Activated CD8-positive, alpha-beta memory T cell treated with anti-CD3 and anti-CD28 coated beads, Interleukin-2, amount 50 U/mL, for 48 hours (primary cell): ENCODE measurements at places on chromosomes 7 and 10.
A peak's percentile ranks its signal among the peaks of the same experiment; 100 is the strongest.

GRCh38 chr10:787933-788651 lies 98.6 kb upstream of the DIP2C start:
- peak; percentile 43 for DNase-seq

GRCh38 chr10:44921061-44921460 lies 9.9 kb downstream of the TMEM72 start:
- no peak for DNase-seq

DNA sequence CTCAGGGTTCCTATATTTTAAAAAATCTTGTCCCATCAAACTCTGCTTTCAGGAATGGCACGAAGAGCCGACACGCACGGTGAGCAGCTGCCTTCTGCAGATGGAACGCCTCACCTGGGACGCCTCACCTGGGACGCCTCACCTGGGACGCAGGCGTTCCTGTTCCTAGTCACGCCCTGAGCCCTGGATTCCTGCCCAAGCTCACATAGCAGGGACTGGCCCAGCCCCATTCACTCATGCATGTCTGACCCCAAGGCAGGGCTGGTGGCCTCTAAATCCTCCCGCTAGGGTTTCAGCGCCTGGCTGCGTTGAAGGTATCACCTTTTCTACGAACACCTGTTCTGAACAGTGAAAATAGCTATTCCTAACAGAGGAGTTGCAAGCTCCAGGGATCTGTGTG lies 49.8 kb downstream of the CARD11 start:
- no peak for DNase-seq

- DNase-seq = no peak
These were observed 7.9 kb downstream of the ENTPD7 start for GRCh38 chr10:99667108-99667751.

DNA sequence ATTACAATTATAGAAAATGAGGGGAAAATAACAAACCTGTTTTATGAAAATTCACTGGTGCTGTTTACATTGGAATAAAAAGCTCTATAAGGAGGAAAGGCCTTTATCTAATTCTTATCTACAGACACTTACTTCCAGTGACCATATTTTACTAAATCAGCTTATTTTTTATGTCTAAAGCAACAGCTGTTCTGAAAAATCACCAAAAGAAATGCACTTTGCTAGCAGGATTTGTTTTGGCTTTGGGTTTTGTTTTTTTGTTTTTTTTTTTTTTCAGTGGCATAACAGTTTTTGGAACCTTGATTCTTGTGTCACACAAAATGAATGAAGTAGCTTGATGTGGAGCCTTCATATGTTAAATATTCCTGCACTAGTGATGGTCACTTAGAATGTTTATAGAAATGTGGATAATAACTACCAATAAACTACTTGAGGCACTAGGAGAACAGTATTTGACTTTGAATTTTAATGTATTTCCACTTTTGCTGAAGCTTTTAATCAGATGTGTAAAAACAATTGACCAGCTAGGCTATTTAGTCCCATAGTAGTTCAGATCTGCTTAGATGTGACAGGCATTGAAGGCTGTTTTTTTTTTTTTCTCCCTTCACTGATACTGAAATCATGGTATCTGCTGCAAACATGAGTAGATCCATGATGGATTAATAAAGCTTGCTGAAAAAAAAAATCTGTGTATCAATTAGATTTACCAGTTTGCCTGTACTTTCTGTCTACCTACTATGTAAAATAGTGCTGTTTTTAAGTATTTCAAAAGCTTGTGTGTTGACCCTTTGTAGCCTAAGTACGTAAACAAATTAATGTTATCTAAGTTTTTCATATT lies 2.8 kb downstream of the ARL4A start:
- no peak for DNase-seq

- DNase-seq = no peak
These were observed 96.1 kb downstream of the PDGFA start for GRCh38 chr7:423312-424260.

- no peak for DNase-seq
These were observed 64.2 kb downstream of the HDAC9 start for GRCh38 chr7:18559756-18560155.

GRCh38 chr10:60139290-60139689 lies 232.9 kb upstream of the CCDC6 start:
- no peak for DNase-seq

DNA sequence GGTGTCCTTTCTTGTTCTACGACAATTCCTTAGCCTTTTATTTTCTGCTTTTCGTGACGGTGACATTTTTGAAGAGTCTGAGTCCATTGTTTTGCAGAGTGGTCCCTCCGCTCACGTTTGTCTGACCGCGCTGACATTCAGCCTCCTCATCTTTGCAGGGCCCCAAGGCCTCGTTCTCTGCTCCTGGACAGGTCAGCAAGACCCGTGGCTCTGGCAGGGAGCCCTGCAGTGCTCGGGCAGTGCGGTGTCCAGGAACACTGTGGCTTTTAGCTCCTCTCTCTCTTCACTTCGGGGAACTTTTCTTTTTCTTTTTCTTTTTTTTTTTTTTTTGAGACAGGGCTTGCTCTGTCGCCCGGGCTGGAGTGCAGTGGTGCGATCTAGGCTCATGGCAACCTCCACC lies 142.5 kb downstream of the DNAJB6 start:
- DNase-seq = peak; percentile 30

DNA sequence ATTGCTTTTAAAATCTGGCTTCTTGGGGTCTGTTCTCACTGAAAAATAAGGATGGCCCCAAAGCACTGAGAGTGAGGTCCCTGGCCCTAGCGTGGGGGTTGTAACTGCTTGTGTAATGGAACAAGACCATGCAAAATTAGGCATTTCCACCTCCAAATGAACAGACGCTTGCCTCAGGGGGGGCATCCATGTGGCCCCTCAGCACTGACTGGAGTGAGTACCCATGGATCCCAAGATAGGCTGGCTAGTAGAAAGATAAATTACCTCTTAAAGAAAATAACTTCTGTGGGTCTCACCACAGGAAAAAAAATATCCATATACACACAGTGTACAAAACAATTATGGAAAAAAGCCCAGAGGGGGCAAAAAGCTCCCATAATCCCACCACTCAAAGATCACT lies 15.2 kb upstream of the CPA1 start:
- DNase-seq = no peak

GRCh38 chr10:30594077-30594476 lies 35.5 kb downstream of the LYZL2 start:
- DNase-seq = no peak

DNA sequence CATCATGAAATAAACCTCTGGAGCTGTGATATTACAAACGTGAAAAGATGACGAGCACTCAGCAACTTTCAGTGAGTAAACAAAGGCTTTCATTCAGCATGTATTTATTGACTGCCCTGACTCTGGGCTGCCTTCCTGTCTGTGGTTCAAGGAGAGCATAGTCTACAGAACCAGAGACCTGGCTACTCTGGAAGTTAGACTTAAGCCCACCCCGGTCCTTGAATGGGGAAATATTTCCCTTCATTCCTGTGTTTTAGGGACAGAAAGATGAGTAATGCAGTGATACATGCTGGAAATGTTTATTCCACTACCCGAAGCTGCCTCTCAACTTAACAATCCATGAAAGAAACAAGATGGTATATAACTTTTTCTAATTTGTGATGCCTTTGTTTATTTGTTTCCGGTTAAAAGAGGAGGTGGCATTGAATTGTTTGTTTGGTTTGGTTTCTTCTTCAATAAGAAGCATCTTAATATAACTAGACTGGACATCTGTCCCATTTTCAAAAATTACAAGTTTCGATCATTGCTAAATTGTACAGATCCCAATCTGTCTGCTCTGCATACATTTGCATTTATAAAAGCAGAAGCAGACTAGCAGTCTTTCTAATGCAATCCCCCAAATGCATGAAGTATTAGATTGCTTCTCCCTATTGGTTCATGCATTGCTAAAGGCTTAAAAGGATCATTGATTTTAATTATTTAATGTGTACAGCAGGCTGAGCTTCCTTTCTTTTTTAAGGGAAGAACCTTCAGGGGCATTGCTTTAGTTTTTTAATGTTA lies 57.7 kb downstream of the TRUB1 start:
- no peak for DNase-seq

GRCh38 chr7:147858421-147858820 lies 732.1 kb upstream of the C7orf33 start:
- DNase-seq = no peak

DNA sequence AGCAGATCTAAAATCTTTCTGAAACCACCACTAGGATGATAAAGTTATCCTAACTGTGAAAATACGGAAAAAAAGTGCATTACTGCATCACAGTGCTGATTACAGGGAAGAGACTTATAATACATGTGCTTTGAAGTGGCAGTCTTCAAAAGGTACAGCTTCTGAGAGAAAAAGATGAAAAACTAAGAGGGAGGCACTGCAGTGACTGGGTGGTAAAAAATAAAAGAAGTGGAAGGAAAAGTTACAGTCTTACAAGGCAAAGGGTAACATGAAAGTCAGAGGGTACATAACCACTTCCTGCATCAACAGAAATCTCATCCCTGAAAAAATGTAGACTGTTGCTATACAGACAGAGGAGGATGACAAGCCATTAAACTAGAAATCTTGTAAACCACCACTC lies 465.3 kb downstream of the ACTR3B start:
- no peak for DNase-seq

DNA sequence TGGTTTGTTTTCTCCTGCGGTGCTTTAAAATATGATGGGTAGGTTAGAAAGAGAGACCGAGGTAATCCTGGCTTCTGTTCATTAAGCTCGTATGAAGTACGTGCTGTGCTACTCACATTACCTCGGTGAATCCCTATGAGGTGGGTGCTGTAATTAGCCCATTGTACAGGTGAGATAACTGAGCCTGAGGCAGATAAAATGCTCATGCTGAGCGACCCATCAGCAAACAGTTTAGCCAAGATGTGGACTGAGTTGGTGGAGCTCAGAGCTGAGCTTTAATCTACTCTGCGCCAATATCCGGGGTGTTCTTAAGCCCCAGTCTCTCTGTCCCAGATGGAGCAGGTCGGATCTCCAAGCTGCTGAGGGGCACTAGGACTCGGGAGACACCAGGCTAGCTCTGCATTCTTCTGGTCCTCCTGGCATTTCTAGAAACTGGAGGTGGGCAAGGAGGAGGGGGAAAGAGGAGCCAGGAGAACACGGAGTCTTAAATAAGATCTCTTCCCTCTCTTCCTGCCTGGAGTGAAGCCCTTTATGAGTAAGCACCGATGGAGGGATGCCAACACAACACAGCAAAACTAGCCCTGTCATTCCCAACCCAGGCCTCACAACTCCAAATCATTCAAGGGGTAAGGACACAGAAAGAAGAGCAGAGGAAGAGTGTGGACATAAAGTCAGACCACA lies 458.5 kb downstream of the KCNMA1 start:
- no peak for DNase-seq

DNA sequence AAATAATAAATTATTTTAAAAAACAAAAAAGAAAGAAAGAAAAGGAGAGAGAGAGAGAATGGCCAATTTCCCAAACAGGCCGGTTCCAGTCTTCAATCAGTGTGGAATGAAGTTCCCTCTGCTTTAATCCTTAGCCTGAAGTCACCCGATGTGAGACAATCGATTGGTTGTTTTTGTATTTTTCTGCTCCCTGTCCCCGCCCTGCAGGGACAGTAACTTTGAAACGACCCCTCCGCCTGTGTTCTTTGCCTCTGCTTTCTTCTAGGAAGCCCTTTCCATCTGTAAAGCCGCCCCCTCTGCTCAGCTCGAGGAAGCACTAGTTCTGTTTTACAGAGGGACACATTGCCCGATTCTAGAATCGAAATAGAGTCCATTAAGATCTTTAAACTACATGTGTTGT lies 33.4 kb downstream of the FOXL3 start:
- no peak for DNase-seq

DNA sequence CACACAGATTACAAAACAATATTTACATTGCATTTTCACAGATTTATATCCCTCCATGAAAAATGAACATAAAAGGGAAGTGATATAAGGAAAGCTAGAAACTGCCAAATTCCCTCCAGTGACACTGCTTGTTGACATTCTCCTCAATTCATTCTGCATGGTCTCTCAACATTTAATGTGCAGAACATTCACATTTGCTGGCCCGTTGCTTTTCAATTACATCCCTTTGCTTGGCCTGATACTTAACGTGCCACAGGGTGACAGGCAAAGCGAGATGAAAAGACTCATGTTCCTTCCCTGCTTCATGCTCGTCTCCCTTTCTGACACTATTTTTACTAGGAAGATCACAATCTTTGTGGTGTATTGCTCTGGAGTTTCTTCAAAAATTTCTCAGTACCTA lies 1019.7 kb upstream of the LRRN3 start:
- DNase-seq = no peak

GRCh38 chr7:22730921-22731654 lies 4.1 kb downstream of the IL6 start:
- DNase-seq = no peak

DNA sequence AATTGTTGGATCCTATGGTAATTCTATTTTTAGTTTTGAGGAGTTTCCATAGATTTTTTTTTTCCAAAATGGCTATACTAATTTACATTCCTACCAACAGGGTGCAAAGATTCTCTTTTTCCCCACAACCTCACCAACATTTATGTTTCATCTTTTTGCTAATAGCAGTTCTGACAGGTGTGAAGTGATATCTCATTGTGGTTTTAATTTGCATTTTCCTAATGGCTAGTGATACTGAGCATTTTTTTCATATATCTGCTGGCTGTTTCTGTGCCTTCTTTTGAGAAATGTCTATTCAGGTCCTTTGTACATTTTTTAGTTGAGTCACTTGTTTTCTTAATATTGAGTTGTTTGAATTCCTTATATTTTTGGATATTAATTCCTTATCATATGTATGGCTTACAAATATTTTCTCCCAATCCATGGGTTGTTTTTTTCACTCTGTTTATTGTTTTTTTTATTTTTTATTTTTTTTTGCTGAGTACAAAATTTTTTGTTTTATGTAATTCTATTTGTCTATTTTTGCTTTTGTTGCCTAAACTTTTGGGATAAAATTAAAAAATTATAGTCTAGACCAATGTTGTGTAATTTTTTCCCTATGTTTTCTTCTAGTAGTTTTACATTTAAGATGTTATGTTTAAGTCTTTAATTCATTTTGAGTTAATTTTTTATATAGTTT lies 205.9 kb upstream of the ADCY1 start:
- DNase-seq = no peak

DNA sequence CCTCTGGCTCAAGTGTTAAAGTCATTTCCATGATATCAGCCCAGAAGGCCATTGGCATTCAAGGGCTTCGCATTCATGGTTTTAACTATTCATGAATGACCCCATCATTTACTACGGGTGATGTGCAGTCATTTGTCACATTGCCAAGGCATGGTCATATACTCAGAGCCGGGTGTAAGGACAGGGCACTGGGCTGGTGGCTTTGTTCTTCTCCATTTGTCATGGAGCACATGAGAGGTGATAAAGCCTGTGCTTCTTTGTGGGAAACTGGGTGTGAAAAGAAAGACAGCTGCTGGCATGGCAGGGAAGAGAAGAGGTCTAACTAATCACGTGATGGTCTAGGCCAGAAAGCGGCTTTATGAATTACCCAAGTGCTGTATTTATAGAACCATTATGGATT lies 132.2 kb upstream of the PLXNA4 start:
- no peak for DNase-seq

- DNase-seq = peak; percentile 43
These were observed 292.4 kb downstream of the USP6NL start for GRCh38 chr10:11318826-11319598.
